Body of pancreas (tissue), 4 donors: ENCODE measurements at places on chromosomes 4 and X. TPM values are rescaled to one million over a fixed set of nuclear protein-coding genes. Genes with fewer than 3 reads are reported as not detected.
A peak's percentile ranks its signal among the peaks of the same experiment; 100 is the strongest.

DNA sequence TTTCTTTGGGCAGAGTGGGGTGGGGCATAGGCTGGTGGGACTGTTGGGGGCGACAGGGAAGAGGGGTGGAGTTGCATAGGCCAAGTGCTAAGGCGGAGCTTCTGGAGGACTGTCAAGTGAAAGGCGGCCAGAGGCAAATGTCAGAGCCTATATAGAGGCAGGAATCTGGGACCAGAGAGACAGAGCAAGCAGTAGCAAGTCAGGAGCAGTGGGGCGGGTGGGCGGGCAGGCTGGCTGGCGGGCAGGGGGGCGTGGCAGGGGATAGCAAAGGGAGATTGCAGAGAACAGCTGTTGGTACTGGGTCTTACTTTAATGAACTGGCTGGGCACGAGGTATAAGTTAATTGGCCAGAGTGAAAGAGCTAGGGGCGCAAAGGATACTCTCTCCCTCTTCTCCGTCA, 89.8 kb downstream of the RTL9 start:
- no peak for DNase-seq

DNA sequence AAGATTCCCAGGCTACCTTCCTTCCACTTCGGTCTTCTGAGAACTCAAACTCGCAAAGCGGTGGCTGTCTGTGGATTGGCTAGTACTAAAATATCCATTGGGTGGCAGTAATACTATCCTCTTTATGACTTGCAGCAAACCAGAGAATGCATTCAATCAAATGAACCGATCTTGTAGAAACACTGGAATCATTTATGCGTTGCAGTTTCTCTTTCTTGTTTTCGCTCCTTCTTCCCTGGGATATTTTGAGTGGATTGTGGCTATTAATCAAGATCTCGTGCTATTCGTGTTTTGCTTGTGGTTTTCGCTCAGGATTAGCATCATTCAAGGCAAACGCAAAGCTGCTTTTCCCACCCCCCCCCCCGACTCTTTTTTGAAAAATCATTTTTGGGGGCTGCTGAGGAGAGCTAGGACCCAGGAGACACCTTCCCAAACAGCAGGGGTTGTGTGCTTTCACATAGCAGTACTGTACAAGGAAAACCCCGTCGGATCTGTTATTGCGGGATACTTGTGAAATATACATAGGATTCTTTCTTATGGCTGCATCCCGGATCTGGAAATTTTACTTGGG, at the start of gene IL1RAPL1:
Gene IL1RAPL1, plus strand, starts transcription at position 466 of the 571 bp plus-strand sequence.
- no peak for DNase-seq

- DNase-seq, result no peak
Observed at GRCh38 chr4:127249066-127249766, 383.5 kb upstream of the INTU start.

- no peak for DNase-seq
Observed at GRCh38 chr4:42501624-42502401, 104.5 kb downstream of the SHISA3 start.

- DNase-seq, result no peak
Observed at GRCh38 chr4:18113710-18114331, 92.3 kb upstream of the LCORL start.

DNA sequence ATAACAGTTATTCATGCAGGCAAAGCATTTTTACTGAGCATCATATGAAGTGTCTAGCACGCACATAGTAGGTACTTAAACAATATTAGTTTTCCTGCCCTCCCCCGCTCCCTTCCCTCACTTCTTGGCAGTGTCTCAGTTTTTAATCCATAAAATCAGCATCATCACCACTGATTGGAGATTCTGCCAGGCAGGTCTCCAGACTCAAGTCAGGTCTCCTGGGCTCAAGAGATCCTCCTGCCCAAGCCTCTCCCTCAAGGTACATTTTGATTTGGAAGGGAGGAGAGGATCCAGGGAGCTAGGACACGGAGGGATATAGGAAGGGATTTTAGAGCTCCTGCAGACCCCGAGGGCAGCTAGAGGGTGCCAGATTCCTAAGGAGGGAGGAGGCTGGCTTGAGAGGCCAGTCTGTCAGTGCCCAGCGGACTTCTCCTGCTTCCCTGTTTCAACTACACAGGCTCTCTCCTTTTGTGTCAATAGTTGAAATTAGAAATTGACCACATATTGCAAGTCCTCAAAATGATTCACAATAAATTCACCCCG, 4.4 kb upstream of the FAT1 start:
- DNase-seq, result no peak

DNA sequence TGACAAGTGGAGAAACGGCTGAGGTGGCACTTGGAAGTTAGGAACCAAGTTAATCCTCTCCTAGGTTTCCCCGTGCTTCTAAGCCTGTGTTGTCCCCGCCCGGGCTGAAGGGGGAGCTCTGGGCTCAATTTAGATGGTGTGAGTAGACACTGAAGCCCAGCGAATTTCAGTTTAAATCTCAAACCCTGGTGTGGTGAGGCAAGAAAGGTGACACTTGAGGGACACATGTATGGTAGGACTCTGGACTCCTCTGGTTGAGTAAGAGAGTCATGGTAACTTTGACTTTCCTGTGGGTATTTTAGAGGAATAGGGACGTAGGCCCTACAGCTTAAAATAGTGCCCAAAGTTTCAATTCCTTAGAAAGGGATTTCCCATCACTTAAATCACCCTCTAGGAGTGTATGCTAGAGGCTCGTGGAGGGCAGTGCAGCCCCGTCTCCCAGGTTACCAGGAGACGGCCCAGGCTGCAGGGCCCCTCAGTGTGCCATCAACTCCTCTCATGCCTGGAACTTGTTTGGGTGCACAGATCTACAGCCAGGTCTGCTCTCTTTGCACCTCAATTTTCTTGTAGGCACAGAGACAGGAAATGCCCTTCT, 24.0 kb downstream of the HAND2 start:
- DNase-seq, result peak; percentile 68

DNA sequence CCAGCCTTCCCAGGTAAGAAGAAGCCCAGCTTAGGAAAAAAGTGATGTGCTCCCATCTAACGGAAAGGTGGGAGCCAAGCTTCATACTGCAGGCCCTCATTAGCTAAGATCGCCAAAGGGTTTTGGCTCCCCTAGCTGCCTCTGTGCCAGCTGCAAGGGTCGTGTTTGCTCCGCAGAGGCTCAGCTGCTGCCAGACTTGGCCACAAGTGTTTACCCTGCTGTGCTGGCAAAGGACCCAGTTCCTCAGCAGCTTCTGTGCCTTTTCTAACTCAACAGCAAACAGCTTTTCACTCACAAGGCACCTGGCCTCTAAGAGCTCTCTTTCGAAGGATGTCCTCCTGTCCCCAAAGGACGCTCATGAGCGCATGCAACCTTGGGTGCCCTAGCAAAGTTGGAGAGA, 12.2 kb upstream of the VMA21 start:
- DNase-seq, result no peak

- DNase-seq, result no peak
Observed at GRCh38 chr4:139860435-139861024, 194.9 kb downstream of the MGST2 start.

DNA sequence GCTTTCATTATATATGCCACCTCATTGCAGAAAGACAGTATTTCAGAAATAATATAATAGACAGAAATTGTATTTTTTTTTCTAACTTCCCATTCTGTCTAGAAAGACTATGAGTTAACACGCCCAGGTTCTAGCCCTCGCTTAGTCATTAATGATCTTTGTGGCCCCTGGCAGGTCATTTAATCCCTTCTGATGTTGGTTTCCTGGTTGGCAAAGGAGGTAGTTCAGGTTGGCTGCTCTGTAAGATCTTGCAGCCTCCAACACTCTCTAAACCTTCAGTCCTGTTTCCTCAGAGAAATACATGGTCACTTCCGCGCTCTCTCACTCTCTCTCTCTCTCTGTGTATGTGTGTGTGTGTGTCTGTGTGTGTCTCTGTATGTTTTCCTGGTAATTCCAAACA, 156.3 kb upstream of the NOCT start:
- no peak for DNase-seq

- DNase-seq, result no peak
Observed at GRCh38 chr4:94504545-94504944, 52.8 kb downstream of the PDLIM5 start.

DNA sequence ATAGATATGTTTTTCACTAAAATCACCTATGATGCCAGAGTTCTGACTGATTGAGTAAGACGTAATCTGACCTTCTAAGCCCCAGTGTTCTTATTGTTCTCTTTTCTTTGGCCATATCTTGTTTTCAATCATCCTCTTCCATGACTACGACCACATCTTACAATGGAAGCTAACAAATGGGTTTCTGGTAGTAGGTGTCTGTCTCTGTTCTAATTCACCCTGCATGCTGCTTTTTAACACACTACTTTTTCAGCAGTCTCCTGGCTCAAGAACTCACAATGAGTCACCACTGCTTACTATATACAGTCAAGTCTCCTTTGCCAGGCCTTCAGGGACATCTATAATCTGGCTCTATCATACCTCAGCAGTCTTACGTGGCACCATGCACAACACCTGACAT, 146.1 kb downstream of the NEXMIF start:
- DNase-seq, result no peak

- peak; percentile 34 for DNase-seq
Observed at GRCh38 chr4:70559211-70559830, 32.7 kb upstream of the AMBN start.

DNA sequence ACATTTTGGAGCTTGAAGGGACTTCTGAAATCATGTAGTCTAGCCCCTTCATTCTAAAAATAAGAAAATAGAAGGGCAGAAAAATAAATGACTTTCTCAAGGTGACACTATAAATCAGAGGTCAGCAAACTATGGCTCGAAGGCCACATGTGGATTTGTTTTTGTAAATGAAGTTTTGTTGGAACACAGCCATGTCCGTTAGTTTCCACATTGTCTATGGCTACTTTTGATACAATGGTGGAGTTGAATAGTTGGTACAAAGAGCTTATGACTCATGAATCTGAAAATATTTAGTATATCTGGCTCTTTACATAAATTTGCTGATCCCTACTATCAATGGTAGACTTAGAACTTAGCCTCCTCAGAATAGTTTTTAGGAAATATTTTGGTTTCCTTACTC, 302.4 kb upstream of the PRPS2 start:
- DNase-seq, result no peak

GRCh38 chr4:173527103-173527891, 2.7 kb downstream of the HAND2 start:
- DNase-seq, result no peak

DNA sequence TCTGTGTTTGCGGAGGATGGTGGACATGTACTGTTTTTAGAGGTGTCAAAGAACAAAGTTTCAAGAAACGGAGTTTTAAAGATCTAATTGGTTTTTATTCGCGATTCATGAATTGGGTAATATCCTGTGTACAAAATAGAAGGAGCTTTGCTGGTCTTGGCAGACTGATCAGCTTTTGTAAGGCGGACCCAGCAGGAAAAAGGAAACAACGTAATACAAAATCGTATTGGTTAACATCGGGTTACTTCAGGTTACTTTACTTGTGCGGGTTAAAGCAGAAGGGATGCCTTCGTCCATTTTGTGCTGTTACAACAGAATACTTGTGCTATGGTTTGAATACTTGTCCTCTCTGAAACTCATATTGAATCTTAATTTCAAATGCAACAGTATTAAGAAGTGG, 11.4 kb upstream of the NYX start:
- no peak for DNase-seq

The FHL1 gene
- total RNA-seq, result 125 TPM

The POU4F2 gene
- total RNA-seq, result not detected

The COX7B2 gene
- not detected for total RNA-seq

The COL25A1 gene
- 0.26 TPM for total RNA-seq

The CDKL2 gene
- total RNA-seq, result 4.6 TPM

The BCAP31 gene
- total RNA-seq, result 64.6 TPM

The GLUD2 gene
- total RNA-seq, result 3.1 TPM

The FAAH2 gene
- total RNA-seq, result 12.7 TPM

The IL13RA1 gene
- 23.6 TPM for total RNA-seq

The MAOB gene
- 22.4 TPM for total RNA-seq

The XIAP gene
- total RNA-seq, result 20.4 TPM
